ENCODE measurements at places on chromosomes 11 and 22.

DNA sequence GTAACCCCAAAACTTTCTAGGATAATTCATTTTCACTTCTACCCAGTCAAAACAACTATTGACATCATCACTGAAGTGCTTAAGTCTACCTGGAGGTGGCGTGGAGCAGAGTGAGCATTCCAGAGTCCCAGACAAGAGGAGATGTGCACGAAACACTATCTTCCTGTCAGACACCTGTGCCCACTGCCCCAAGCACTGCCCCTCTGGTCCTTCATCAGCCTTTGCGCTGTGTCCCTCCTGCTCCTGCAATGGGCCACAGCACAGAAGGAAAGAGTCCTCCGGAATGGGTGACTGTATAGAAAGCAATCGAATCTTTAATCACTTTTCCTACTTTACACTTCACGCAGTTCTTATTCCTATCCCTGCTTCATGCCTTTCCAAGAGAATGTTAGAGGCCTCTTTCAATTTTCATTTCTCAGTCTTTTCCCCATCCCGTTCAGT lies 512 bp upstream of the GRIA4 start:
- peak; percentile 70 for DNase-seq

GRCh38 chr11:62555464-62556107 lies 9.0 kb upstream of the AHNAK start:
- DNase-seq, result no peak

DNA sequence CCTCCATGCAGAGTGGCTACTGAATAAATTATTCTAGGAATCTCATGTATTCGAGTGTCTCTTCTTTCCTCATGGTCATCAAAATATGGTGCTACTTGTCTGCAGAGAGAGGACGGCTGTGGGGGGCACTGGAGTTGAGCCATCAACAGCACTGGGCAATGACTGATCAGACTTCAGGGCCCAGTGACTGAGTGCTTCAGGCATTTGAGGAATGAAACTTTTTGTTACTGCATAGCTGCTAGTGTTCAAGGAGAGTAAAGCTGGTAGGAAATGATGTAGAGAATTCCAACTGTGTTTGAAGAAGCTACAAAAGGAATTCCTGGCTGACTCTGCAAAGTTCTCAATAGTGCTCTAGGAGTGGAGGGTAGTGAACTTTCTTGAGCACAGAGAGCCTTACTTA lies 277.7 kb downstream of the CADM1 start:
- no peak for DNase-seq

DNA sequence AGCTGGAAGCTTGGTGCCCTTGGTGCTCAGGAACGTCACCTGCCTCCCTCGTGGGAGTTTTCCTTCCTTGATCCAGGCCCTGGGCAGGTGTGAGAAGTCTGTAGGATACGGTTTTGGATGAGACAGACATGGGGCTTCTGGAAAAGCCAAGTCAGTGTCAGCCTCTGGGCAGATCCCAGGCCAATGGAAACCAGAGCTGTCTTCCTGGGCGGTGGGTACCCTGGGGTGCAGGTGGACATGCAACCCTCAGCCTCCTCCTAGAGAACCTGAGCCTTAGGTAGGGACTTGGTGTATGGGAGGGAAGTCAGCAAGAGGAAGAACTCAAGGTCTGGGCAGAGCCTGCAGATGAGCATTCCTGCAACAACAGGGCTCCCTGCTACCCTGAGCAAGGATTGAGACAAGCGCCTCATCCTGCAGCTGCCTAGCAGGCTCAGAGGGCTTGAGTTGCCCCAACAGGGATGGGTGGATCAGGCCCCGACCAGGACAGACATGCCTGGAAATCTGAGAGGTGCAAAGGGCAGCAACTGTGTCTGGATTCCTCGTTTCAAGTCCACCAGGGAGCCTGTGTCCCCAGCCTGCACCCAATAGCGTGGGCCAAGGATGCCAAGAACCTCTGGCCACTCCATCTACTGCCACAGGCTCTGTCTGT lies 37.6 kb upstream of the SYT13 start:
- DNase-seq, result no peak

GRCh38 chr22:36375071-36375980 lies 12.4 kb downstream of the MYH9 start:
- no peak for DNase-seq

GRCh38 chr11:128052912-128053641 lies 534.3 kb downstream of the ETS1 start:
- DNase-seq, result no peak

- no peak for DNase-seq
Observed at GRCh38 chr11:79940165-79940564, 499.3 kb upstream of the TENM4 start.

- DNase-seq, result no peak
Observed at GRCh38 chr11:74806267-74806666, 57.6 kb downstream of the RNF169 start.

Measured in hypothalamus (tissue), 51 donors.